Thymus (tissue), 14 donors: ENCODE measurements at places on chromosomes 6 and 20. TPM values are rescaled to one million over a fixed set of nuclear protein-coding genes. Genes with fewer than 3 reads are reported as not detected.

Gene GJA1
- 14.6 TPM for total RNA-seq

Gene RRAGD
- total RNA-seq = 17.9 TPM

Gene CNR1
- total RNA-seq = 0.90 TPM

Gene SLC17A3
- total RNA-seq = 0.14 TPM

Gene MAP1LC3A
- total RNA-seq = 6.8 TPM

Gene TCP11
- 0.33 TPM for total RNA-seq

Gene FNDC1
- 0.47 TPM for total RNA-seq

Gene DPPA5
- total RNA-seq = 0.09 TPM

DNA sequence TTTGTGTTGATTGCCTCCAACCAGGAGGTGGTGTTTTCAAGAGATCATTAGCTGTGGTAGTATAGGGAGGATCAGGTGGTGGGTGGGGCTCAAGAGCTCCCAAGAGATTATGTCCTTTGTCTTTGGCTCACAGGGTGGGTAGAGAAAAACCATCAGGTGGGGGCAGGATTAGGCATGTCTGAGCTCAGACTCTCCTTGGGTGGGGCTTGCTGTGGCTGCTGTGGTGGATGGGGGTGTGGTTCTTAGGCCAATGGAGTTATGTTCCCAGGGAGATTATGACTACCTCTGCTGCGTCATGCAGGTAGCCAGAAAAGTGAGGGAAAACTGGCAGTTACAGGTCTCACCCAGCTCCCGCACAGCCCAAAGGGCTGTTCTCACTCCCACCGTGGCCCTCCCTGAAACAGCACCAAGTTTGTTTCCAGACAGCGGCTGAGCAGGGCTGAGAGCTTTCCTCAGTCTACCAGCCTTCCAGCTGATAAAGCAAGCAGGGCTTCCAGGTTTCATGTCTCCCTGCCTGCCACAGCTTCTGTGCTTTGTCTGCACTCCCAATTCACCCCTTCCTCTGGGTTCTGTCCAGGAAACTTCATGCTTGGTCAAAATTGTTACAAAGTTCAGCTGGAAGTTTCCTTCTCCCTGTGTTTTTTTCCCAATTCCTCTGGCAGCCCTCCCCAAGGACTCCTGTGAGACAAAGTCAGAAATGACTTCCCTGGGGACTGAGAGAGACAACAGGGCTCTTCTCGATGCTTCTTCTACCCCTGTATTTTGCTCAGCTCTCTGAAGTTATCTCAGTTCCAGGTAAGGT lies 481.1 kb upstream of the MAN1A1 start:
- H3K27me3 ChIP-seq = no peaks in the 10 kb centered on the region
- H3K4me1 ChIP-seq = no peaks in the 10 kb centered on the region
- no peaks in the 10 kb centered on the region for H3K36me3 ChIP-seq

GRCh38 chr6:29632789-29633533 lies at the start of gene GABBR1:
Gene GABBR1 (minus strand): TSS chr6:29633183. CDS start chr6:29632385, 798 bp downstream.
- H3K4me1 ChIP-seq = peaks cover 16% of the 10 kb centered on the region
- peak within 1 kb of the TSS; percentile 25 for H3K27ac ChIP-seq
- H3K27me3 ChIP-seq = peaks cover 20% of the 10 kb centered on the region
- DNase-seq = peak; percentile 39
- H3K36me3 ChIP-seq = no peaks in the 10 kb centered on the region

- no peaks in the 10 kb centered on the region for H3K36me3 ChIP-seq
- no peaks in the 10 kb centered on the region for H3K27me3 ChIP-seq
- DNase-seq = no peak
- no peaks in the 10 kb centered on the region for H3K4me1 ChIP-seq
Observed at GRCh38 chr6:109139109-109139508, 43.8 kb downstream of the CEP57L1 start.

GRCh38 chr6:158631678-158632537 lies 12.6 kb downstream of the DYNLT1 start:
- H3K36me3 ChIP-seq = peaks cover 65% of the 10 kb centered on the region
- no peaks in the 10 kb centered on the region for H3K27me3 ChIP-seq

- H3K27me3 ChIP-seq = no peaks in the 10 kb centered on the region
- H3K4me1 ChIP-seq = peaks cover 12% of the 10 kb centered on the region
- peaks cover 17% of the 10 kb centered on the region for H3K36me3 ChIP-seq
- H3K27ac ChIP-seq = no peak overlapping the region
- no peak for DNase-seq
Observed at GRCh38 chr6:17638212-17638715, 38.2 kb downstream of the FAM8A1 start.

DNA sequence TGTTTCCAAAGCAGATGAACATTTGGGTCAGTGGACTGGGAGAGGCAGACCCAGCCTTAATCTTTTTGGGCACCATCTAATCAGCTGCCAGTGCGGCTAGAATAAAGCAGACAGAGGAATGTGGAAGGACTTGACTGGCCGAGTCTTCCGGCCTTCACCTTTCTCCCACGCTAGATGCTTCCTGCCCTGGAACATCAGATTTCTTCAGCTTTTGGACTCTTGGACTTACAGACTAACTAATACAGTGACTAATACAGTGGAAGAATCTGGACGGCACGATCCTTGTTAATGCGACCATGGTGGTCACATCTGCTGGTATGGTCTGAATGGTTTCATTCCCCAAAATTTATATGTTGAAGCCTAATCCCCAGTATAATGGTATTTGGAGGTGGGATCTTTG lies 122.6 kb upstream of the NXT1 start:
- no peak overlapping the region for H3K27ac ChIP-seq
- H3K36me3 ChIP-seq = no peaks in the 10 kb centered on the region
- DNase-seq = no peak
- H3K27me3 ChIP-seq = no peaks in the 10 kb centered on the region

- no peak overlapping the region for H3K27ac ChIP-seq
- H3K36me3 ChIP-seq = no peaks in the 10 kb centered on the region
- peaks cover 2% of the 10 kb centered on the region for H3K27me3 ChIP-seq
Observed at GRCh38 chr6:43954311-43955131, 172.7 kb downstream of the MRPL14 start.

GRCh38 chr6:145815309-145816274 lies 997 bp upstream of the FBXO30 start:
- H3K27me3 ChIP-seq = no peaks in the 10 kb centered on the region
- peaks cover 7% of the 10 kb centered on the region for H3K4me1 ChIP-seq
- no peak for DNase-seq
- no peaks in the 10 kb centered on the region for H3K36me3 ChIP-seq
- H3K4me3 ChIP-seq = peak overlapping the region; percentile 95

- H3K36me3 ChIP-seq = no peaks in the 10 kb centered on the region
- peak overlapping the region; percentile 23 for H3K4me3 ChIP-seq
- DNase-seq = peak; percentile 47
- peaks cover 5% of the 10 kb centered on the region for H3K4me1 ChIP-seq
- peak overlapping the region; percentile 37 for H3K27ac ChIP-seq
- H3K27me3 ChIP-seq = peaks cover 31% of the 10 kb centered on the region
Observed at GRCh38 chr20:41339957-41340326, 679 bp upstream of the LPIN3 start.

- H3K4me1 ChIP-seq = peaks cover 19% of the 10 kb centered on the region
- H3K27me3 ChIP-seq = peaks cover 5% of the 10 kb centered on the region
- H3K36me3 ChIP-seq = peaks cover 9% of the 10 kb centered on the region
- DNase-seq = peak; percentile 48
Observed at GRCh38 chr20:34709831-34710567, 5.9 kb downstream of the TP53INP2 start.

DNA sequence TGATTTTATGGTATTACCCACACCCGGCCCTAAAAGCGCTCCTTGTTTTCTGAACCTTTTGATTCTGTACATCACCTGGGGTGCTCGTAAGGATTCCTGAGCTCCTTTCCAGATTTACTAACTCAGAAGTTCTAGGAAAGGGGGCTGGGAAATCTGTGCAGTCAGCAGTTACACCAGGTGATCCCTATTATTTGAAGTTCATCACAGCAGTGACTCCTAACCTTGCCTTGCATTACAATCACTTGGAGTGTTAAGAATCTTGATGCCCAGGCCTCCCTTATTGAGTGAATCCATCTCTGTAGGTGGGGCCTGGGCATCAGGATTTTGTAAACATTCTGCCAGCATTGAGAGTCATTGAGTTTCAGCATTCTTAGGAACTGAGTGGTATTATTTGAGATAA lies 44.7 kb downstream of the BMP6 start:
- H3K36me3 ChIP-seq = no peaks in the 10 kb centered on the region

DNA sequence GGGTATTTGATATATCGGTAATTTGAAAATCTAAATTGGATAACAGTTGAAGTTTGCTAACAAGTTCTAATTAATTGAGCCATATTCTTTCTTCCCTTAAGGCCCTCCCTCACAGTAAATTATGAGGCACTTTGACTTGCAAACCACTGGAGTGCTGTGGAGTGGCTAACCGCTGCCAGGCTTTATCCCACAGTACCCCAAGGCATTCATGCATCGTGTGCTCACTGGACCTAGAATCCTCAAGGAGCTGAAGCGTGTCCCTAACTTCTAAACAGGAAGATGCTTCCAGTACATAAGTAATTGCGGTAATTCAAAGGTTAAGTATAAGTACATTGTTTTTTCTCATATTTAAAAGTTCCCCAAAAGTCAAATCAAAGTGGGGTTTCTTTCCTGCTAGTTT lies 499.9 kb downstream of the TFAP2A start:
- no peak overlapping the region for H3K4me3 ChIP-seq
- no peaks in the 10 kb centered on the region for H3K27me3 ChIP-seq

- peak within 1 kb of the TSS; percentile 46 for H3K4me3 ChIP-seq
- no peaks in the 10 kb centered on the region for H3K36me3 ChIP-seq
- H3K27ac ChIP-seq = no peak within 1 kb of the TSS
Observed at GRCh38 chr20:17530716-17531664, at the start of gene BFSP1. Gene BFSP1 (minus strand): TSS chr20:17531379. CDS start chr20:17531329, 50 bp downstream.

DNA sequence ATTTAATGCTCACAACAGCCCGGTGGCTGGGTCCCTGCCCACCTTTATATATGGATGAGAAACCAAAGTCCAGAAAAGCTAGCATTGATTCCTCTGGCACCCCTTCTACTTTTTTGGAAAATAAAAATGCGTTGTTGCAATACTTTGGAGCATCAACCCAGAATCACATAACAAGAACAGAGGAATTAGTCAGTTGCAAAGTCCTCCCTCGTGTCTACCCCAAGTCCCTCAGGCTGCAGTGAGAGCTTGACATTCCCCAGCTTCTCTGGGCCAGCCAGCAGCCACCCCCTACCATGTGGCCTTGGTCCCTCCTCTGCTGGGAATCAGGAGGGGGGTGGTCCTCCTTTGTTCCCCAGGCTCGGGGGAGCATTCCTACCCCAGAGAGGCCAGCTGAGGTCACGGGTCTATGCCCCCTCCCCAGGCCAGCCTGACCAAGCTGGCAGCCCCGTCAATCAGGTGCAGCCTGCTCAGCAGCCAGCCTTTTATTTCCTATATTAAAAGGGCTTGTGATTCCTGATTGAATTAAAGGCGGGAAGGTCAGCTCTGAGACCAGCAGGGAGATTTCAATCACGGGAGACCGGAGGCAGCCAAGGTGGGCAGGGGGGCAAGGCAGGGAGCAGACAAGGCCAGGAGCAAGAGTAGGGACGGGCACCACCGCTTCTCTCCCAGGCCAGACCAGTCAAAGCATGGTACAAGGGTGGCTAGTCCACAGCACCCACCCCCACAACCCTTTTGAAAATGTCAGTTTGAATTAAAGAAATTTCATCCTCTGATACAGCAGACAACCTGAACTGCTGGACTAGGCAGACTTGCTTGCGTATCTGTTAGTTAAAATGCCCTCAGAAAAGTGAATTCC lies 158.9 kb downstream of the MRPL14 start:
- H3K27me3 ChIP-seq = no peaks in the 10 kb centered on the region
- H3K4me1 ChIP-seq = no peaks in the 10 kb centered on the region
- no peak overlapping the region for H3K27ac ChIP-seq
- H3K36me3 ChIP-seq = no peaks in the 10 kb centered on the region
- no peak overlapping the region for H3K4me3 ChIP-seq

DNA sequence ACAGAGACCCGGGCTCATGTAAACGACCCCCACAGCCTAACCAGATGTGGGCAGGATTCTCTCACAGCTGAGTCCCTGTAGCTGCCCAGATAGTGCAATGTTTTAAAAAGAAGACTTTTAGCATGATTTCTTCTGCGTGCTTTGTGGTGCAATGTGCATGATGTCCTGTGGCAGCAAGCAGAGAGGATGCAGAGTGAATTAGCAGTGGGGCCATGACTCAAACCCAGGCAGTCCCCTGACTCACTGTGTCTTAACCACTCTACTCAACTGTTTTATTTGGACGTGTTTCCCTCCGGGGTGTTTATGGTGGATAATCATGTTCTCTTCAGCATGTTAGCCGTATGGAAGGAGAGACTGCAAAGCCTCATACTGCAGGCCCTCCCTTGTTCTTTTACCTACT lies 247.9 kb downstream of the SLC24A3 start:
- no peaks in the 10 kb centered on the region for H3K4me1 ChIP-seq
- no peak overlapping the region for H3K4me3 ChIP-seq
- H3K36me3 ChIP-seq = no peaks in the 10 kb centered on the region
- no peaks in the 10 kb centered on the region for H3K27me3 ChIP-seq

DNA sequence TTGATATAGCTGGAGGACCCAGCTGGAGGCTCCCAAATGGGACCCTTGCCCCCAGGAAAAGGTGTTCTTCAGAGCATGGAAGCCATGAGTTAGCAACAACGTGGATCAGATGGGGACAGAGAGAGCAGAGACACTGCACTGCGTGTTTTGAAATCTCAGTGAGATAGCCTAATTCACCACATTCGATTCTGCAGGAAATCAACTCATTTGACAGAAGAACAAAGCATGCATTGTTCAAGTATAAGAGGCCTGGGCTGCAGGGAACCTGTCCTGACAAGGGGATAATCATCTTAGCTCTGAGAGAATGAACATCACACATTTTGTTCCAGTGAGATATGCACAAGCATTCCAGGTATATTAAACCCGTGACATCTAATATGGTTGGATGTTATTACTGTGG lies 450.2 kb downstream of the CDH26 start:
- no peak for DNase-seq
- no peaks in the 10 kb centered on the region for H3K27me3 ChIP-seq
- no peak overlapping the region for H3K27ac ChIP-seq
- H3K36me3 ChIP-seq = no peaks in the 10 kb centered on the region
- no peak overlapping the region for H3K4me3 ChIP-seq

DNA sequence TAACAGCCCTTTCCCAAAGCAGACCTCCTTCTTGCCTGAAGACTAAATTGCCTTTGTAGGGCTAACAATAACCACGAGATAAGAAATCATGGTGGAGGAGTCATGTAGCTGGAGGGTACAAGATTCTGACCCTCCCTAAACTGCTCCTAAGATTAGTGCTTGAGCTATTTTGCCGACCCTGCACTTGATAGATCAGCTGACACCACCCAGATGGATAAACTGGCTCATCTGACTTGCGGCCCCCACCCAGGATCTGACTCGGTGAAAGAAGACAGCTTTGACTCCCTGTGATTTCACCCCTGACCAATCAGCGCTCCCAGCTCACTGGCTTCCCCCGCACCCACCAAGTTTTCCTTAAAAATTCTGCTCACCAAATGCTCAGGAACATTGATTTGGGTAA lies 57.6 kb upstream of the UNC93A start:
- no peak overlapping the region for H3K27ac ChIP-seq
- peaks cover 17% of the 10 kb centered on the region for H3K4me1 ChIP-seq
- no peaks in the 10 kb centered on the region for H3K36me3 ChIP-seq
- no peaks in the 10 kb centered on the region for H3K27me3 ChIP-seq
- no peak for DNase-seq
